ENCODE measurements at places on chromosomes 7 and 10.

GRCh38 chr10:126917975-126918908 is 13.0 kb downstream of the DOCK1 start:
- no peak for DNase-seq

GRCh38 chr10:61906562-61906901 is 5.0 kb downstream of the ARID5B start:
- no peak for DNase-seq

- DNase-seq: no peak
These were observed 70.1 kb upstream of the RAB18 start for GRCh38 chr10:27433976-27434375.

- no peak for DNase-seq
These were observed 188.1 kb upstream of the PDE1C start for GRCh38 chr7:32258265-32258664.

DNA sequence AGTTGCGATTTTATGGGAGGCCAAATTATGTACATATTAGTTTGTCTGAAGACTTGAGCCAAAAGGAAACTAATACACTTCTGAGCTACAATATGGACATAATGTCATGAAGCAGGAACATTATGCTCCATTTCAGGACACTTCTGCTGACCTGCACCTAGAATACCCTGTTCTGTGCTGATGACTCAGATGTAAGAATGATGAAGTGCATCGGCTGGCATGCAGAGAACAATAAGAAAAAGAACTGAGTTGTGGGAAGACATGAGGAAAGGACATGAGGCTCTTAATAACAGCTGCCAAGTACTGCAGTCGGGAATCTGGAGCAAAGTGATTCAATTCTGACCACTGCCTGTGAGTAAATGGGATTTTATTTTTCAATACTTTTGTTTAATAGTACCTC is 192.9 kb upstream of the VSTM2A start:
- DNase-seq: no peak

DNA sequence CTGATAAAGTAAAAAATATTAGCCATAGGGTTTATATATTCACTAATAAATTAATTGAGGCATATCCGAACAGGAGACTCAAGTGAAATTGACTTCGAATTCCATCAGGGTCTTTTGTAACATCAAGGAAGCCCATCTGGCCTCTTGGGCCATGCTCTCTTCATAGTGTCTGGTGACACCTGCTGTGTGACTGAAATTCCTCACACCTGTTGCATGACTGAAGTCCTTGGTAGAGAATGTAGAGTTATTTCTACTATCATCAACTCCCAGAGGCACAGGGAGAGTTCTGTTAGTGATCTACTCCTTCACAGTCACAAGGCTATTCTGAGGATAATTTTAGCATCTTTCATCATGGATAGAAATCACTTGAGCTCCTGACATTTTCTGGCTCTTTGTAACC is 138.3 kb upstream of the LSM8 start:
- DNase-seq: no peak

DNA sequence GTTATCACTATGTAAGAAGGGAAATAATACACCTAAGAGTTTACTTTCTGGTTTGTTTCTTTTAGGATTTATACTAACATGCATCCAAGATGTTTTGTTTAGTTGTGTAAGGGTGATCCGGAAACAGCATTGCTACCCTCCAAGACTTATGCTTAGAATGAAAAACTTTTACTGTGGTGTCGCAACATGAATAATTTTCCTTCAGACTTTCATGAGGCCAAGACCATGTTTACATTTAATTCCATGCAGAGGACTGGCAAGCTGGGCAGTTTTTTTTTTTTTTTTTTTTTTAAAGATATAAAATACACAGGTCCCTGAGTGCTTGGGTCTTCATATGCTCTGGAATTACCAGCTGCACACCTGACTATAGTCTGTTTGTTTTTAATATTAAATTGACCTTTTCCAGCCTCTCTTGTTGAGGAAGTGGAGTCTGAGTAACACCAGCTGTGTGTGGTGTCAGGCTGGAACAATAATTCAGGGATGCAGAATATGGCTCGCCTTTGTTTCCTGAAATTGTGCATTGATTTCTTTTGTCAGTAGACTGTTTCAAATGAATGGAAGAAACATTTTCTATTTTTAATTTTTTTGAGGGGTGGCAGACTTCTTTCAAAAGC is 81.7 kb downstream of the ST7 start:
- no peak for DNase-seq

- no peak for DNase-seq
These were observed 251.6 kb downstream of the SKAP2 start for GRCh38 chr7:26612742-26613141.

- DNase-seq: no peak
These were observed 20.3 kb downstream of the COL1A2 start for GRCh38 chr7:94414980-94415379.

- no peak for DNase-seq
These were observed 149.4 kb upstream of the PFKP start for GRCh38 chr10:2917926-2918325.

DNA sequence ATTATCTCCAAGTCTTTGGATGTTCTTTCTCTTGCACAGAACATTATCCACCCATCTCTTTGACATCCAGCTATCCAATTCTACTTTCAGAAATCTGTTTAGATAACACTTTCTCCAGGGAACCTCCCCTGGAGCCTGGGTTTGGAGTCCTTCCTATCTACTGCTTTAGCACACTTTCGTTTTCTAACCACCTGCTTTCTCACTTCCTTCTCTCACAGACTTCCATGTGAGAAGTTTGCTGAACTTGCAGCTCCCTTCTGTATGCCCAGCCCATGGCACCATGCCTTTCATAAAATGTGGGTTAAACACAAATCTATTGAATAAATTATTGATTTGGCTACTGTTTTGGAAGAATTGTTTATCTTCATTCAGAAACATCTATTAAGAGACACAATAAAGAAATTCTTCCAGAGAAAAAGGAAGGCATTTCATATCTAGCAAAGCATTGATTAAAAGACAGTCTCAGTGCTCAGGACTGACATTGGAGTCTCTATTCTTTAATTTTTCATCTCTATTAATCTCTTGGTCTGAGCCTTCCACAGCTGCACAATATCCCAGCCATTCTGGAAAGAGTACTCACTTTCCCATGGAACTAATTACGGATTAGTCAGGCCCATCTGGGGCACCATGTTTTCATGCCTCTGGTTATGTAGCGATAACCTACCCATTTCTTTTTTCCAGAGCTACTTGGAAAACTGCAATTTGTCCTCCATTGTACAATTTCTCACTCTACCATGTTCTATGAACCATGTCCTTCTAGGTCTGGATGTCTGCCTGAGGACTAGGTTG is 1077.3 kb downstream of the SORCS3 start:
- no peak for DNase-seq

DNA sequence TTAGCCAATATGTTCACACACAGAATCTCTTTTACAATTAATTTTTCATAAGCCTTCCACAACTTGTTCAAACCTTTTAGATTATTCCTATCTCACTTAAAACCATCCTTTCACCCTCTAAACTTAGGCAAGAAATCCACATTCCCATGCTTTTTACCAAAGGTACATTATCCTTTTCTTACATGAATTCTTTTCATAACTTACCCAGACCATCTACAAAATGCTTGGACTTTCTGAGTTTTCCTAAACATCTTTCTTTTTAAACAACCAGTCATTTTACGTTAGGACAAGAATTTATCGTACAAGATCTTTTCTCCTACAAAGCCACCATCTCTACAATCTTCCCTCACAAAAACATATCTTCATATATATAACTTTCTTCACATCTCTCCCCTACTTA is 18.8 kb upstream of the GARS1 start:
- no peak for DNase-seq

DNA sequence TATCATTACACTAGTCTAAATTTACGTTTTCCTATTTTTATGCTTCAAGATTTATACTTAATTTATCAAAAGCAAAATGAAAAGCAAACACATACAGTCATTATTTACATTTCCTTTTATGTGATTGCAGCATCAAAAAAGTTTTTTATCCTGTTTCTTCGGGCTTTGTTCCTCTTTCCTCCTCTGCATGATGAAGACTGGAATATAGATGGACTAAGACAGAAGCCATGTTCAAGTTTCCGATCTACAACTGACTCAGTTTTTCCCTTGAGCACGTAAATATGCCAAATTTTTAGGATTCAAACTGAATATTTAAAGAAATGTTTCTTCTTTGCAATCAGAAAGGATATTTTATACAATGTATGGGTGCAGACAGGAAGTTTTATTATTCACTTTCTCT is 273.5 kb upstream of the DGKB start:
- no peak for DNase-seq

- no peak for DNase-seq
These were observed 76.4 kb downstream of the GRK5 start for GRCh38 chr10:119283818-119284217.

GRCh38 chr7:86692755-86693154 is 49.0 kb downstream of the GRM3 start:
- DNase-seq: no peak

All from GM12892 (cell line).